ENCODE measurements at places on chromosomes 6 and 20.

DNA sequence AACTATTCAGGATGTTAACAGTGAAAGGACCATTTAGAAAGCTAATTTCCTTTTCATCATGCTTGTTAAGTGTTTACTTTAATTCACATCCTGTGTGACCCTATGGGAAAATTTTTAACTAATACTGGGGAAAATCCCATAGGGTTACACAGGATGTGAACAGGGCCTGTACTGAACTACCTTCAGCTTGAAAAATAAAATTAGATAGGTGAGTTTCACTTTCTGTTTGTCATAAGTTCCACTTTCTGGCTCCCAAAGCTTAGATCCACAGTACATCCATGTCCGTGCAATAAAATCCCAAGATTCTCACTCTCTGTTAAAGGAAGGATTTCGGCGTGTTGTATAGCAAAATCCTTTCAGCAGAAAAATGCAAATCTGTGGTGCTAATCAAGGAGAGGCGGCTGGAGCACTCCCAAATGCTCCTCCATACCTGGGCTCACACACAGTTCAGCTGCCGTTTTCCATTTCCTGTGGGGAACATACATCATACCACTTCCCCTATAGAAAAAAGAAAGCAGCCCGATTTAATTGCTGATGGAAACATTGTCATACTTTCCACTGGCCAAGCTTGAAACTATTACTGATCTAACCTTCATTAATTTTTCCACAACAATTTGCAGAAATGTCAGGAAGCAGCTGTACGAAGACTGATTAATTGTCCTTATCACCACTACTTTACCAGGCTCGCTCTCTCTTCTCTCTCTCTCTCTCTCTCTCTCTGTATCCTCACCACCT lies 125.2 kb downstream of the HIVEP2 start:
- no peak for DNase-seq

GRCh38 chr20:62545271-62545670 lies 69.5 kb upstream of the GATA5 start:
- no peak for DNase-seq

DNA sequence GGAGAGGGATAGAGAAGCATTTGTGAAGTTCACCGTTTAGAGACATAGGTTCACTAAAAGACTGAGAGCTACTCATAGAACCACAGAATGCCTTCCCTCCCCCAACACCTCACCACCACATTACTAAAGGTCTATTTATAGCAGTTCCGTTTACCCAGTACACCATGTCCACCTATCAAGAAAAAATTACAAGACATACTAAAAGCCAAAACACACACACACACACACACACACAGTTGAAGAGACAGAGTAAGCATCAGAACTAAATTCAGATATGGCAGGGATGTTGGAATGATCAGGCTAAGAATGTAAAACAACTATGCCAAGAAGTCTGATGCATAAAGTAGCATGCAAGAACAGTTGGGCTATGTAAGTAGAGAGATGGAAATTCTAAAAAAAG lies 52.3 kb downstream of the SLC22A3 start:
- DNase-seq = no peak

DNA sequence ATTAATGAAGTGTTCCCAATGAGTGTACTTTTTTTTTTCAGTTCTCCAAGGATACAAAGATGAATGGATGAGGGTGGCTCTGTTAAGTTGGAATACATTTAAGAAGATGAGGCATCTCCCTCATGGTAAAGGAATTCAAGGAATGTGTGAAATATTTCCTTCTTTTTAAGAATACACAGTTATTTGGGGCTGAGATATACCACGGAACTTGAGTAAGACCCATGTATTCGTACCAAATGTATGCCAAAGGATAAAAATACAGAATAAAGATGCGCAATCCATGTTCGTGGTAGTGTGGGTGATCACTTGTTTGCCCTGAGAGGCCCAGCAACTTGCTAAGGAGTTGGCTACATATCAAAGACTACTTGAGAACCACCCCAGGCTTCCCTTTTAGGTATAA lies 164.2 kb upstream of the TCF21 start:
- DNase-seq = no peak

DNA sequence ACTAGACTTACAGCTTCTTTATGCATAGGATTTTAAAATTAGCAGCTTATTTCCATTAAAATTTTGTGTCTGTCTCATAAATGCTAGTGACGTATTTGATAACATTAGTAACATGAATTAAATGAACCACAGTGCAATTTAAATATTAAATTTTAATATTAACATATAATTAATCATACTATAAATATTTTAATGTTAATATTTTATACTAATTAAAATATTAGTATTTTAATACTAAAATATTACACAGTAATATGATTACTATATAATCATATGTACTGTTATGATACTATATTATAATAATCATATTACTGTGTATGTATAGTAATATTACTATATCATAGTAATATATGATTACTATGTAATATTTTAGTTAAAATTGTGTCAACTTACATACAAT lies 73.7 kb downstream of the CHD6 start:
- no peak for DNase-seq

All from NCI-H524 (cell line).